C1 segment of cervical spinal cord (tissue), 14 donors: ENCODE measurements at places on chromosomes 6 and 20.

GRCh38 chr6:134809130-134809529 lies 140.8 kb downstream of the ALDH8A1 start:
- no peak for DNase-seq

- no peak for DNase-seq
Measured at GRCh38 chr6:39188571-39188970, 40.7 kb downstream of the KCNK5 start.

DNA sequence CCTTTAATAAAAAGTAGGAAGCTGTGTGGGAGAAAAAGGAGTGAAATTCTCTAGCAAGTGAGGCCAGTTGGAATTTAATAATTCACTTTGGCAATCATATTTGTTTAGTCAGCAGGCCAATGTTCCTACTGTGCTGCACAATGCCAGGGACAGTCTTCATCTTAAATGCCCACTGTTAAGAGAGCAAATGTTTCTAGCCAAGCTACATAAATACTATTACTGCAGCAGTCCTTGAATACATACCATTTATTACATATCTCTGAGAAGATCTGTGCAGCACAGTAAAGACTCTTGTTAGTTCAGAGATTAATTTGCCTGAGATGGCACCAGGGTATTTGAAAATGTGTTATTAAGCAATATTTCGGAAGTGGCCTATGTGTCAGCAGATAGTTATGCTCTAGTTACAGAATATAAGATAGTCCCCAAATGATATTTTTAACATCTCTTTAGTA lies 105.4 kb downstream of the OGFRL1 start:
- no peak for DNase-seq

- DNase-seq = no peak
Measured at GRCh38 chr20:33345342-33345741, 56.0 kb downstream of the CDK5RAP1 start.

- DNase-seq = no peak
Measured at GRCh38 chr6:98384334-98384733, 450.0 kb upstream of the POU3F2 start.

GRCh38 chr6:160077024-160077423 lies 44.6 kb upstream of the SLC22A1 start:
- DNase-seq = no peak

GRCh38 chr20:35773154-35773751 lies 1.4 kb downstream of the PHF20 start:
- DNase-seq = peak; percentile 2

DNA sequence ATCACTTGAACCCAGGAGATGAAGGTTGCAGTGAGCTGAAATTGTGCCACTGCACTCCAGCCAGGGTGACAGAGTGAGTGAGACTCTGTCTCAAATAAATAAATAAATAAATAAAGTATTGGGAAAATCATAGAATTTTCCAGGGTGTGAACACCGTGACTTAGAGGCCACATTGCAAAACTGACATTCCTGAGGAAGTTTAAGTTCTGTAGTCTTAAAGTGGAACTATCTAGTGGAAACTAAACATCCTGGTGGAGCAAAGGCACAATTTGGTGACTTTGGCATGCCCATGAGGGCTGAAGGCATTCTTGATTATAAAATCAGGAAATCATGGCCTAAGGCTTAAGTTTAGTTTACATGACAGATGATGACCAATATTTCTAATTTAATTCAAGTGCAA lies 32.7 kb upstream of the MCM3 start:
- no peak for DNase-seq

GRCh38 chr20:60013296-60014139 lies 55.3 kb downstream of the CDH26 start:
- DNase-seq = no peak

- no peak for DNase-seq
Measured at GRCh38 chr6:135226537-135226936, 45.4 kb downstream of the MYB start.

DNA sequence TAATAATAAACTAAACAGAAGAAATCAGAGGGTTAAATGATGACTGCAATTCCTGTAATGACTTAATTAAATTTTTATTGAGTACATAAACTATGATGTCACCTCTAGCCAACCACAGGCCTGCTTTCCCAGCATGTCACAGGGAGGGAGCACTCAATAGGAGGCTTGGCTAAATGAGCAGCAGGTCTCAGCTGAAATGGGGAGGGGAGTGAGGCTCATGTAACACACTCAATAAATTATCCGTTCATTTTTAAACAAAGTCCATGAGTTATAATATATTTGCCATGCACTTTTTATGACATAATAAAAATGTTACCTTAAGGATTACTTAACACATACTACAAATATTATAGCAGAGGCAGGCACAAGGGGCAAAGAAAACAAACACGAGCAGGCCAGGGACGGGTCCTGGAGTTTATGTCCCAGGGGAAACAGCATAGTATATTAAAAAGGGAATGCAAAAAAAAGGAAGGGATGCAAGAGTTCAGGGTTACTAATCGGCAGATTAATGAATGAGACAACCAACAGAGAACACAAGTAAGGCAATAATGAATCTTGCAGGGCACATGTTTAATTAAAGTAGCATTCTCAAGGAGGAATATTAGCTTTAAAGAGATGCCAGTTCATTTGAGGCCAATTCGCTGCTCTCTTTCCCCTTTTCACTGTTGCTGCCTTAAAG lies 27.1 kb upstream of the FAM83C start:
- DNase-seq = no peak

GRCh38 chr6:50979171-50979525 lies 160.5 kb downstream of the TFAP2B start:
- no peak for DNase-seq

DNA sequence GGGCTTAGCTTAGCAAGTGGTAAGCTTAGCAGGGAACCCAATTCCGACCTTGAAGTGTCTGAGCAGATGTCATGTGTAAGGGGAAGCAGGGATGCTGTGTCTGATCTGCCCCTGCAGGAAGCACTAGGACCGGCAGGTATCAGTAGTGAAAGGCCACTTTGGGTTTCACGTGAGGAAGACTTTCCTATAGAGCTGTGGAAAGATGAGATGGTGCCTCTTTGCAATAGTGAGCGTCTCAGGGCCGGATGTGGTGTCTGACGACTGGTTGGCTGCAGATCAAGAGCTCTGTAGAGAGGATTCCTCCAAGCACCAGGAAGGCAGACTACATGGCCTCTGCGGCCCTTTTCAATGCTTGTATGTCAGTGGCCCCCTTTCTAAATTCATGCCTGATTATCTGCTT lies 98.3 kb downstream of the TIAM2 start:
- DNase-seq = no peak

- no peak for DNase-seq
Measured at GRCh38 chr6:83844170-83844569, 9.0 kb upstream of the RIPPLY2 start.

DNA sequence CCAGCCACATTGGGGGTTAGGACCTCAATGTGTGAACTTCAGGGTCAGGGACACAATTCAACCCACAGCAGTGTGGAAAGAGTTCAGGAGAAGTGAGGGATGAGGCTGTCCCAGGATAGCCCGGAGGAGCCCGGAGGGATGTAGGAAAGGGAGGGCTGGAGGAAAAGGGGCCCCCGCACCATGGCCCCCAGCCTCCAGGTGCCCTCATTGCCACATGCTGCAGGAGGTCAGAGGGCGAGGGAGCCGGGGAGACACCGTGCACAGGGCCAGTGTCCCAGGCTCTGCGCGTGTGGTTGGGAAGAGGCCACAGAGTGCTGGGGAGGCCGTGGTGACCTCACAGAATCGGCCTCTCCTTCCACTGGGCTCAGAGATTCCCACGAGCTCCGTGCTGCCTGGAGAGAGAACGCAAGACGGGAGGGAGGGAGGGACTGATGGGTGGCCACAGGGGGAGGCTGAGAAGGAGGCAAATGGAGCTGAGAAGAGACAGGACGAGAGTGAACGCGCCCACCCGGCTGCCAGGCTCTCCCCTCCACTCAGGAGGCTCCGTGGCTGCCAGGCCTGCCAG lies 215.1 kb downstream of the DLL1 start:
- no peak for DNase-seq

- DNase-seq = peak; percentile 19
Measured at GRCh38 chr20:3712279-3712873, at the start of gene SIGLEC1. Gene SIGLEC1, minus strand, starts transcription at chr20:3712600. Its CDS starts 5,472 bp downstream, at chr20:3707128.

GRCh38 chr6:154301086-154301625 lies 55.4 kb downstream of the IPCEF1 start:
- no peak for DNase-seq

- DNase-seq = peak; percentile 14
Measured at GRCh38 chr20:43191946-43192863, 2.5 kb upstream of the PTPRT start.

- no peak for DNase-seq
Measured at GRCh38 chr6:140816681-140817080, 1316.0 kb upstream of the GJE1 start.
